ENCODE measurements at places on chromosomes 3 and 15.

DNA sequence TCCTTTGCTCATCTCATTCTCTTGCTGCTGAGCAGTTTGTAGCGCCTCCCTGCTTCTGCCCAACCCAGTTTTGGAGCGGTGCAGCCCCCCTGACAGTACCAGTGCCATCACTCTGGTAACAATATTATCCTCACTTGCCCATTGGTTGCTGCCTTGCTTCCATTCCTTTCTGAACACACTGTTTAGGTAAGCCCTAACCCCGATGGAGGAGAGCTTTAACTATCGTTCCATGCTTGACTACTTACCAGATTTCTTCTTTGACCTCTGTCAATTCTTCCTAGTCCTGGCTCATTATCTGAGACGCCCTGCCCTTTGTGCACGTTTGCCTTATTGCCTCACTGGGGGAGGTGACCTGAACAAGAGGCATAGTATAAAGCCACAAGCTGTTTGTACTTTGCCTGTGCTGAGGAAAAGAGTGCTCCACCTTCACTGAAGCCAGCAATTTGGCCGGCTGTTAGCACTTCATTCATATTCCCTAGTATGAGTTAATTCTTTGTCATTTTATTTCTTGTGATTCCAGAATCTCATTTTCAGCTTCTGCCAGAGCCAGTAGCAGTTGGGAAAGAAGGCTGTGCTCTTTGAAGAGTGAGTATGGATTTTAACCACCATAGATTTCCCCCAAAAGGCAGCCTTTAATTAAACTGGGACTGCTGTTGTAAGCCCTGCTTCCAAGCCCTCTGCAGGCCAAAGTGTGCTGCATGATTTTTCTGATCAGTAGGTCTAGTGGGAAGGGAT, 11.9 kb downstream of the ABHD6 start:
- no peak for DNase-seq

GRCh38 chr3:5160940-5161858, 26.3 kb upstream of the EDEM1 start:
- DNase-seq = no peak

GRCh38 chr3:194556086-194557056, 69.6 kb upstream of the ATP13A3 start:
- DNase-seq = no peak

DNA sequence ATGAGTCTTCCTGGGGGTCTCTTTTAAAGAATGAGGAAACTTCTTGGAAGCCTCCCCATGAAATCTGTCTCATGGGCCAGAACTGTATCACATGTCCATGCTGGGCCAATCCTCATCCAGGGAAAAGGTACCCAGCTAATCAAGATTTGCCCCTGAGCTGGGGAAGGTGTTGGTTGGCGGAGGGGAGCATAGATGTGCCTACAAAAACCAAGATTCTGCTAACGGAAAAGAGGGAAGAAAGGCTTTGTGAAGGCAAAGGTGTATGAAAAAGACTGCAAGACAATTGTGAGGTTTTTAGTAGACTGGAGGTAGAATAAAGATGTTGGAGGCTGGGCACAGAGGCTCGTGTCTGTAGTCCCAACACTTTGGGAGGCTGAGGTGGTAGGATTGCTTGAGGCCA, 18.5 kb upstream of the BLM start:
- DNase-seq = no peak

DNA sequence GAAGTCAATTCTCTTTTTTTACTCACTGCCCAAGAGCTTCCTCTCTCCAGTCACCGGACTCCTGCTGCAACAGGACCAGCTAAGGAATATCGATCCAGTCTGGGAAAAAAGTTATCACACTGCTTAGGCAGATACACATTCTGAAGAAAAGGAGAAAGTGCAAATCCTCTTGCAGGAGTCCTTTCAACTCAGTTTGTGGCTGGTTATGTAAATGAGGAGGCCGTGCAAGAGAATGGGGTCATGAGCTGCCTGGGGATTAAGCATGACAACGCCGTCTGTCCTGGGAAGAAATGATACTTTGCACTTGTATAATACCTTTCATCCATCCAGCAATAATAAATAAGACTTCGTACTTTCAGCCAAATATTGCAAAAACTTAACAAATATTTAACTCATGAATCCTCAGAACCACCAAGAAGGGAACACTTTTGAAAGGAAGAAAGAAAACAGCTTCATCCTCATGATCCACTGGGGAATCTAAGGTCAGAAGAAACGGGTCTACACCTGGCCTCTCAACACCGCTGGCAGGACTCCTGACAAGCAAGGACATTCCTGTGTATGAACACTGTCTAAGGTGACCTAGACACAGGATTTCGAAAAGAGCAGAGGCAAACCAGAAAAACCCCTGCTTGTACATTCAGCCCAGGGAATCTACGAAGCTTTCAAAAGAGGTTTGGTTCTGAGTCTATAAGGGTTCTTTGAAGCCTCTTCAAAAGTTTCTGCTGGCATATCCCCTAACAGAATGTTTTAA, 13.1 kb upstream of the WWTR1 start:
- DNase-seq = no peak

Data from esophagus squamous epithelium (tissue), 5 donors.